Body of pancreas (tissue), 4 donors: ENCODE measurements at places on chromosomes 6 and 20. TPM values are rescaled to one million over a fixed set of nuclear protein-coding genes. Genes with fewer than 3 reads are reported as not detected.

The HMGCLL1 gene
- total RNA-seq: 2.3 TPM

The CNR1 gene
- total RNA-seq: 2.6 TPM

The NKAPL gene
- not detected for total RNA-seq

The SLC12A5 gene
- not detected for total RNA-seq

DNA sequence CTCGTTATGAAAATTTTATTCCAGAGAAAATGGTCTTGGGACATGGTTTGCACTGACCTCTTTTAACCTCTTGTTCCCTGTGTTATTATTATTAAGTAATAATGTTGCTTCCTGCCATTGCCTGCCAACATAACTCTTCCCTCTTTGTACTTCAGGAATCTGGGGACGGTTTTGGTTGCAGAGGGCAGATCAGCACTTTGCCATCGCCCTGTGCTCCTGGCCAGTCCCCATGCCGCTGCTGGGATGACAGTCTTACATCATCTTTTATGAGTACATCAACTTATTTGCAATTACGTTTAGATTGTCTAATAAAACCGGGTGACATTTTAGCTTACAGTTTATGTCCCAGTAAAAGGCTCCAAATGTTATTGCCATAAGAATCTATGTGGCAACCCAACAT, 157.2 kb downstream of the CDH26 start:
- peaks cover 3% of the 10 kb centered on the region for H3K27me3 ChIP-seq
- no peaks in the 10 kb centered on the region for H3K36me3 ChIP-seq
- no peaks in the 10 kb centered on the region for H3K4me1 ChIP-seq
- DNase-seq: no peak
- H3K27ac ChIP-seq: no peak overlapping the region
